GM19239 (cell line): ENCODE measurements at places on chromosomes 2 and 18.

DNA sequence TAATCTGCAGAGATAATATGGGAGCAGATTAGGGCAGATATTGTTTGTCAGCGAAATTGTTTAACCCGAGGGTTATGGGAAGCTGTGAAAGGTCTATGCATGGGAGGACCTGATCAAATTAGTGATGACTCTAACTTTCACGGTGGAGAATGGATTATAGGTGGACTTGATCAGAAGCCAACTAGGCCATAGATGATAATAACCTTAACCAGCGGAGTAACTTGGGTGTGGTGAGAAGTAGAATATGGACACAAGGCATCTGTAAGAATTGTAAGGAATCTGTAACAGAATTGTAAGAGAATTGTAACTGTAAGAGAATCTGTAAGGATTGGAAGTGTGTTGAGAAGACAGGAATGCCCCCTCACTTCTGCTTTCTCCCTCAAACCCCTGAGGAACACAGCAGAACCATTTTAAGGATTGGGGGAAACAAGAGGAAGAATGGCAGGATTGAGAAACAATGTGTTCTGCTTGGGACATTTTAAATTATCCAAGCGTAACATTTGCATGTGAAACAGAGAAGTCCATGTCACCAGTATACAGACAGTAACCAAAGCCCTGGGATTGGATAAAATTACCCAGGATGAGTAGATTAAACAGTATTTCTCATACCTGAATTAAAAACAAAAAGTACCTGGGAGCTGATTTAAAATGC is 14.9 kb upstream of the SLC39A10 start:
- DNase-seq = no peak

- no peak for DNase-seq
These were observed 148.8 kb downstream of the VAPA start for GRCh38 chr18:10062302-10063300.

GRCh38 chr2:168798076-168798887 is 4.2 kb upstream of the NOSTRIN start:
- DNase-seq = no peak

GRCh38 chr2:207640661-207641060 is 15.5 kb upstream of the METTL21A start:
- DNase-seq = no peak

- DNase-seq = no peak
These were observed 25.7 kb downstream of the G6PC2 start for GRCh38 chr2:168926621-168927386.

DNA sequence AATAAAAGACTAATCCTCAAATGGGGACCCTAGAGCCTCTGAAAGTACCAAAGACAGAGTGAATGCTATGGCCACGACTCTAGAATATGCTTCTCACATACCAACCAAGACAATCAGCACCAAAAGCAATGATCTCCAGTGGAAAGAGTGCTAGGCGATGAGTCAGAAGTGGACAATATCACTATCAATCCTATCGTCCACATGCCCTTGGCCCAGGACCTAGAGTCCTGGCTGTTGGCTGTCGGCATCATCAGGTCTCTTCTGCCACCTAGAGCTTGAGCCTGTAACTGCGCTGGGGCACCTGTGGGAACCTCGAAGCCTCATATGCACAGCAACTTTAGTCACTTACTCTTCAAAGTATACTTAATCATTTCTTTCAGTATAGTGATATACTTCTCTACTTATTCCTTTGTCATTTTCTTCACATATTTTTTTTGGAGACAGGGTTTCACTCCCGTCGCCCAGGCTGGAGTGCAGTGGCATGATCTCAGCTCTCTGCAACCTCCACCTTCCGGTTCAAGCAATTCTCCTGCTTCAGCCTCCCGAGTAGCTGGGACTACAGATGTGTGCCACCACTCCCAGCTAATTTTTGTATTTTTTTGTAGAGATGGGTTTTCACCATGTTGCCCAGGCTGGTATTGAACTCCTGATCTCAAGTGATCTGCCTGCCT is 29.7 kb downstream of the NOL10 start:
- no peak for DNase-seq
